ENCODE measurements at places on chromosomes 1 and 21. TPM values are rescaled to one million over a fixed set of nuclear protein-coding genes. Genes with fewer than 3 reads are reported as not detected.
A peak's percentile ranks its signal among the peaks of the same experiment; 100 is the strongest.

Gene LRIG2
- 12.6 TPM for polyA plus RNA-seq

Gene C1orf167
- 0.15 TPM for polyA plus RNA-seq

Gene USH2A
- 0.06 TPM for polyA plus RNA-seq

Gene FCRL4
- polyA plus RNA-seq = 0.07 TPM

Gene GREM2
- polyA plus RNA-seq = 14.6 TPM

Gene TNFRSF9
- polyA plus RNA-seq = 0.33 TPM

Gene GRIK1
- polyA plus RNA-seq = 1.9 TPM

Gene FGR
- polyA plus RNA-seq = 4.0 TPM

Gene KCNN3
- 4.7 TPM for polyA plus RNA-seq

Gene HCRTR1
- 0.81 TPM for polyA plus RNA-seq

Gene LRP8
- 4.1 TPM for polyA plus RNA-seq

Gene SPRR2F
- 1.3 TPM for polyA plus RNA-seq

Gene ESPN
- 256 TPM for polyA plus RNA-seq

GRCh38 chr1:170150016-170150415, 4.3 kb downstream of the NTMT2 start:
- H3K4me1 ChIP-seq = peaks cover 3% of the 10 kb centered on the region
- H3K4me3 ChIP-seq = no peak overlapping the region
- H3K36me3 ChIP-seq = no peaks in the 10 kb centered on the region
- H3K27me3 ChIP-seq = no peaks in the 10 kb centered on the region
- H3K27ac ChIP-seq = no peak overlapping the region
- no peak for DNase-seq

- no peaks in the 10 kb centered on the region for H3K27me3 ChIP-seq
- no peak overlapping the region for H3K4me3 ChIP-seq
- no peaks in the 10 kb centered on the region for H3K4me1 ChIP-seq
Observed at GRCh38 chr1:56339786-56340465, 239.4 kb downstream of the PLPP3 start.

DNA sequence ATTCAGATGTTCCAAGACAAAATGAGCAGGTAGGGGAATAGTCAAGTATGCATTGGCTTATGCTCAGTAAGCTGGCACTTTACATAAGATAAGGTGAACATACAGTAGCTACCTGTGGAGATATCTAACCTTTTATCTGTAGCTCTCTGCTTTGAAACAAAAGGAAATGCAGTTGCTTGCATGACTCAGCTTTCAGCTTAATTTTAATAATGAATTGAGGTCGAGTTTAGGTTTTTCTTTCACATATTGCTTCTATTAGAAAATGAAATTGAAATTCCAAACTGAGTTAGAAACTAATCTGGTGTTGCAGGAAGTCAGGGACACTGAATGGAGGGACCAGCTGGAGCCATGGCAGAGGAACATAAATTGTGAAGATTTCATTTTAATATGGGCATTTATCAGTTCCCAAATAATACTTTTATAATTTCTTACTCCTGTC, 8.3 kb downstream of the FRRS1 start:
- no peak overlapping the region for H3K4me3 ChIP-seq
- no peaks in the 10 kb centered on the region for H3K27me3 ChIP-seq
- no peak overlapping the region for H3K27ac ChIP-seq
- no peaks in the 10 kb centered on the region for H3K4me1 ChIP-seq
- no peak for DNase-seq

GRCh38 chr1:157008502-157008901, 37.0 kb downstream of the ARHGEF11 start:
- H3K4me3 ChIP-seq = no peak overlapping the region
- H3K36me3 ChIP-seq = no peaks in the 10 kb centered on the region
- H3K4me1 ChIP-seq = peaks cover 3% of the 10 kb centered on the region
- no peak overlapping the region for H3K27ac ChIP-seq
- H3K27me3 ChIP-seq = no peaks in the 10 kb centered on the region

GRCh38 chr1:63943393-63943792, 169.6 kb downstream of the ROR1 start:
- no peaks in the 10 kb centered on the region for H3K4me1 ChIP-seq
- H3K27me3 ChIP-seq = no peaks in the 10 kb centered on the region
- no peaks in the 10 kb centered on the region for H3K36me3 ChIP-seq
- no peak overlapping the region for H3K27ac ChIP-seq

DNA sequence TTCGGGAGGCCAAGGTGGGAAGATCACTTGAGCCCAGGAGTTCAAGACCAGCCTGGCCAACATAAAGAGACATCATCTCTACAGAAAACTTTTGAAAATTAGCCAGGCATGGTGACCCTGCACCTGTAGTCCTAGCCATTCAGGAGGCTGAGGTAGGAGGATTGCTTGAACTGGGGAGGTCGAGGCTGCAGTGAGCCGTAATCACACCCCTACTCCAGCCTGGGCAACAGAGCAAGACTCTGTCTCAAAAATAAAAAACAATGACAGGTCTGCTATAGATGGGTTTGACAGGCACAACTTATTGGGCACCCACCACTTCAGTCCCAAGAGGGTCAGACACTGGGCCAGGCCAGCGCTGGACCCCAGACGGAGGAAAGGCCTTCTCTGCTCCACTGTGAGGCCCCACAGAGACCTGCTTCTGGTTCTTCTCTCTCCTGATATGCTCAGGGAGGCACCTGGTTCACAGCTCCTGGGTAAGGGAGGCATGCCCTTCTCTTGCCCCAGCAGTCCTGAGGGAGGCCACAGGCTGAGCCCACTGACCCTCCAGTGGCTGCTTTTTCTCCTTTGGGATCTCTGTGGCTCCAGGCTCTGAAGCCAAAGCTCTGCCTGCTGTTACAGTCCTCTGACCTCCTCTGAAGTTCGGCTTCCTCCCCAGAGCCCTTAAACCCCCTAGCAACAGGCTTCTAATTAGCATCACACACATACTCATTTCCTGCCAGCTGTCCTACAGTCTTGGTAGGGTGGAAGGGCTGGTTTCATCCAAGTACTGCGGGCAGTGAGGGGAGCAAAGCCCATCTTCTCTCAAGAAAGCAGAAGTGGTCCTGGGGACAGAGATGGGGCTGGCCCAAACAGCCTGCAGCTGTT, 14.4 kb downstream of the S100A16 start:
- no peak overlapping the region for H3K4me3 ChIP-seq
- H3K27ac ChIP-seq = peak overlapping the region; percentile 26
- peak; percentile 41 for DNase-seq

DNA sequence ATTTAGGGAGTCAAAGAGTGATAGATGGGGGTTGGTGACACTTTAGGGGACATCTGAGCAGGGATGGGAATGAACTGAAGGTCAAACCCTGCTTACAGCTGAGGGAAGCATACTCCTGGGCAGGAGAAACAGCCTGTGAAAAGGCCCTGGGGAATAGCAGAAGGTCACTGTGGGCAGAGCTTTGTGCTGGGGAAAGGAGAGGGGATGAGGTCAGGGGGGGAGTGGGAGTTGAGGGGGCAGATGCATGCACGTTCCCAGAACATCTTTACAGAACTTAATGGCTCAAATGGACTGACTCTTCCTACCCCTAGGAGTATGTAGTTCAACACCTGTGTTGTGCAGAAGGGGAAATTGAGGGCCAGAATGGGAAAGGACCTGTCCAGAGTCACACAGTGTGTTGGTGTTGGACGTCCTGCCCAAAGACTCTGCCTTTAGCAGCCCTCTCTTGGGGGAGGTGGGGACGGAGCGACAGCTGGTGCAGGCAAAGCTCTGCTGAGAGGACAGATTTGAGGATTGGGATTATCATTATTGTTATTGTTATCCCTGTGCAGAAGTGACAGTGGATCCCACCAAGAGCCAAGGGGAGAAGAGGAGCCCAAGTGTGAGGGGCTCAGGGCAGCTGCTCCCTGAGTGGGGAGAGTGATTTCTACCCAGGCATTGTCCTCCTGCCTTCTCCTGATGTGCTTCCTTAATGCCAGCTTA, 116.5 kb downstream of the PTPRU start:
- H3K27me3 ChIP-seq = peaks cover 12% of the 10 kb centered on the region
- DNase-seq = no peak

GRCh38 chr21:17191346-17191993, 321.4 kb upstream of the CXADR start:
- DNase-seq = no peak
- H3K36me3 ChIP-seq = no peaks in the 10 kb centered on the region
- H3K4me3 ChIP-seq = no peak overlapping the region
- no peak overlapping the region for H3K27ac ChIP-seq

DNA sequence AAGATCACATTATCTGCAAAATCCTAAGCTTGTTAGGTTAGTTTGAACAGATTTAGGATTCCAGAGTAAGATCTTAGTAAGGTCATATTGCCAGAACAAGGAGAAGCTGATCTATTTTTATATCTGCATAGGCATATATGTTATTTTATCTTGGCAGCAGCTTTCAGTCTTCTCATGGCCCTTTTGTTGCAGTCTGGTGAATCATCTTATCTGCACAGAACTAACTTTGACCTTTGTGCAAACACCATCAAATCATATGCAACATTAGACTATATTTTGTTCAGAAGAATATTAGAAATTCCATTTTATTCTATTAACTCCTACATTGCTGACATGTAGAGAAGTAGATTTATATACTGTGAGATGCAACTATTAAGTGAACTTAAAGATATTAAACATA, 107.3 kb downstream of the CLEC20A start:
- H3K27me3 ChIP-seq = no peaks in the 10 kb centered on the region
- H3K4me1 ChIP-seq = no peaks in the 10 kb centered on the region
- DNase-seq = peak; percentile 14
- H3K36me3 ChIP-seq = peaks cover 2% of the 10 kb centered on the region

GRCh38 chr1:176183618-176184017, 23.5 kb downstream of the COP1 start:
- peaks cover 5% of the 10 kb centered on the region for H3K36me3 ChIP-seq
- H3K4me1 ChIP-seq = no peaks in the 10 kb centered on the region
- no peak for DNase-seq
- no peak overlapping the region for H3K4me3 ChIP-seq
- no peaks in the 10 kb centered on the region for H3K27me3 ChIP-seq

GRCh38 chr1:19837866-19838265, 22.8 kb upstream of the RNF186 start:
- no peaks in the 10 kb centered on the region for H3K36me3 ChIP-seq
- H3K27me3 ChIP-seq = no peaks in the 10 kb centered on the region
- H3K4me3 ChIP-seq = no peak overlapping the region
- no peak overlapping the region for H3K27ac ChIP-seq

- H3K4me1 ChIP-seq = no peaks in the 10 kb centered on the region
- H3K27ac ChIP-seq = no peak overlapping the region
- no peak for DNase-seq
- no peak overlapping the region for H3K4me3 ChIP-seq
- H3K27me3 ChIP-seq = no peaks in the 10 kb centered on the region
- no peaks in the 10 kb centered on the region for H3K36me3 ChIP-seq
Observed at GRCh38 chr1:187641463-187641862, 812.7 kb downstream of the PLA2G4A start.

- no peak for DNase-seq
- H3K27ac ChIP-seq = no peak overlapping the region
- no peaks in the 10 kb centered on the region for H3K36me3 ChIP-seq
- H3K27me3 ChIP-seq = no peaks in the 10 kb centered on the region
Observed at GRCh38 chr1:220341126-220341525, 68.9 kb upstream of the RAB3GAP2 start.

GRCh38 chr1:1937549-1938275, 18.6 kb upstream of the TMEM52 start:
- no peak overlapping the region for H3K27ac ChIP-seq
- no peaks in the 10 kb centered on the region for H3K36me3 ChIP-seq

- H3K4me3 ChIP-seq = no peak overlapping the region
- peaks cover 6% of the 10 kb centered on the region for H3K36me3 ChIP-seq
- DNase-seq = no peak
Observed at GRCh38 chr1:26579681-26580111, 50.1 kb downstream of the RPS6KA1 start.

GRCh38 chr1:110170766-110171733, 20.8 kb downstream of the SLC6A17 start:
- no peaks in the 10 kb centered on the region for H3K36me3 ChIP-seq
- no peaks in the 10 kb centered on the region for H3K4me1 ChIP-seq
- H3K27ac ChIP-seq = no peak overlapping the region
- peak; percentile 8 for DNase-seq
- H3K4me3 ChIP-seq = no peak overlapping the region

GRCh38 chr1:201042779-201043461, 19.4 kb upstream of the KIF21B start:
- H3K27me3 ChIP-seq = no peaks in the 10 kb centered on the region
- no peaks in the 10 kb centered on the region for H3K36me3 ChIP-seq
- H3K4me1 ChIP-seq = peaks cover 5% of the 10 kb centered on the region
- no peak overlapping the region for H3K4me3 ChIP-seq
- DNase-seq = peak; percentile 70
- no peak overlapping the region for H3K27ac ChIP-seq

GRCh38 chr1:2789986-2790581, 11.4 kb downstream of the TTC34 start:
- no peak overlapping the region for H3K4me3 ChIP-seq
- peaks cover 43% of the 10 kb centered on the region for H3K27me3 ChIP-seq
- DNase-seq = no peak
- no peaks in the 10 kb centered on the region for H3K36me3 ChIP-seq

Measured in large intestine (tissue), 12 donors.